ENCODE measurements at places on chromosomes 2 and 18.

- no peak for DNase-seq
Measured at GRCh38 chr18:47949202-47949601, 18.7 kb upstream of the SMAD2 start.

DNA sequence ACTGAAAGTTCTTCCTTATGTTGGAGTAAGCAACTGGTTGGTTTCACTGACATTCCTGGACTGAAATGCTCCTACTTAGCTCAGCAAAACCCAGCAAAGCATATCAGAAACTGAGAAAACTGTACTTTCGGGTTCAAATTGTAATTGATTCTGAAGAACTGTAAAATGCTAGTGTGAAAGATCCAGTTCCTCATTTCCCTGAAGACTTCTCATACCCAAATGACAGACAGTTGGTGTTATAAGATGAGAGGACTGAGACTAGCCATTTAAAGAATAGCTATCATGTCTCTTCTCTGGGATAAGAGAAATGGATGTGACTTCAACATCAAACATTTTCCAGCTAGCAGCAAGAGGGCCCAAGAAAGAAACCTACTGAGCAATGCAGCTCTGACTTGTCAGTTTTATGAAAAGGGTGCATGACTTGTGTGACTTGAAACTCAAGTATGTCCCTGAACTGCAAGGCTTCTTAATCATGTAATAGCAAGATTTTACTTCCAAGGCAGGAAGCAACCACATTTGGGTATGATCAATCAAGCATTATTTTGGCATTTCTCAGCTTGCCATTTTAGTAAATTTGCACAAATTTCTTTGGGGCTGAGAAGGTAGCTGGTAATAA, 420.3 kb upstream of the MMADHC start:
- no peak for DNase-seq

DNA sequence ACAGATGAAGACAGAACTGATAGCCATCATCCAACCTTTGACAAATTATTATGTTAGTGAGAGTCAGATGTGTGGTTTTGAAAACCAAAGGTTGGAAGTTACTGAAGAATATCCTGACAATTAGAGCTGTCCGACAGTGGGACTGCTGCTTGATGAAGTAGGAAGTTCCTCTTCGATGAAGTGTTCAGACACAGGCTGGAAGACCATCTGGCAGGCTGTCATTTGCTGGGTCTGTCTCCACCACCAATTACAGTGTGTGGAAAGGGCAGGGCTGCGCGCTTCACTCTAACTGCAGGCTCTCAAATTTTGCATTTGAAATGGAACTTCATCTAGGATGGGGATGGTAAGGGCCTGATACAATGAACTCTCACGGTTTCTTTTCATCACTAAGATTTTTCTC, 313.8 kb downstream of the PIK3C3 start:
- no peak for DNase-seq

DNA sequence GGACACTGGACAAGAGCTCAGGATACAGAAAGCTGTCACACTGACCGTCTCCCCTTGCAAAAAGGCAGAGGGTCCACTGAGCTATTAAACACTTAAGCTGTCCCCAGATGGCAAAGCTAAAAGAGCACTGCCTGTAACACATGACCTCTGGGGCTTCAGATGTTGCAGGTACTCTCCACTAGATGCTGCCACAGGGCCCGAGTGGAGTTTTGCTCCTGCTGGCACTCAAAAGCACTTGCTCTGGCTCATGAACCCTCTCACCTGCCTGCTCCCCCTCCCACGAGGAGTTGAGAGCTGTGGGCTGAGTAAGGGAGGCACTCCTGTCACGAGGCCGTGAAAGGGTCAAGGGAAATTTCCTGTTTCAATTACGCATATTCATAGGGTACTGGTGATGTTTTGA, 227.9 kb downstream of the PRKCE start:
- no peak for DNase-seq

- DNase-seq = no peak
Measured at GRCh38 chr18:50006470-50007046, 188.4 kb downstream of the MYO5B start.

DNA sequence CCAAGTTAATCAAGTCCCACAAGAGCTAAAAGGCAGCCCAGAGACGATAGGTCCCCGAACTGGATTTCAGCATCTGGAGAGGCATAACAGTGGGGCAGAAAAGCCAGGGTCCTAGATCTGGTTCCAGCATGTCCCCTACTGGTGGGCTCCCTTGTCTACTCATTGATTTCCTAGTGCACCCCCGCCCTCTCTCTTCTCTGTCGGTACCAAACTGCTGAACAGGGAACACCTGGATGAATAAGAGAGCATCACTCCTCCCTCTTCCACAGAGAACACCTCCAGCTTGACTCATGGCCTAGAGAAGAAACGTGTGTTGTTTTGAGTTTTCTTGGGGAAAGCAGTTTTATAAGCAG, 101.3 kb downstream of the FOXI3 start:
- no peak for DNase-seq

GRCh38 chr18:55249550-55249949, 290.3 kb upstream of the CCDC68 start:
- no peak for DNase-seq

DNA sequence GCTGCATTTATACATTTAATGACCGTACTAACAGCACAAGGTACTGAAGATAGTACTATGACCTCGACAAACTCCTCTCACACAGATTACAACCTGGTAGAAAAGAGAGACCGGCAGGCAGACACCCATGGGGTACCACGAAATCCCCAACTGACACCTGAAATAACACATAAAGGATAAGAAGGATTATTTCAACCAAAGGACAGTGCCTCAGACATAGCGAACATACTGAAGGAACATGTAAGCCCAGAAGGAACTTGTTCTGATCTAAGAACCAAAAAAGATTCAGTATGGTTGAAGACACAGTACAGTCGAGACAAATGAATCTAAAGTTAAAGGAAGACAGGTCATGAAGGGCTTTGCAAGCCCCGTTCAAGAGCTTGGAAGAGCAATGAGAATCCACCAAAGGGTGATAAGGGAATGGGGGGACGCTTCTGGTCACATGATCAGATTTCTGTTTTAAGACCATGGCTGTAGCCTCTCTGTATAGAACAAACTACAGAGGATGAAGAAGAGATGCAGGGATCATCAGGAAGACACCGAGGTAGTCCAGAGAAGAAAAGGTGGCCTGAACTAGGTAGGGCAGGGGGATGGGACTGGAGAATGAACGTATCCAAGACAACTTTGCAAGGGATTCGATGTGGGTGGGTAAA, 902 bp downstream of the MCFD2 start:
- no peak for DNase-seq

GRCh38 chr2:168343586-168343985, 96.2 kb upstream of the STK39 start:
- no peak for DNase-seq

All from activated T-cell treated with anti-CD3 and anti-CD28 coated beads, Interleukin-2, amount 50 U/mL, for 48 hours (primary cell).